ENCODE measurements at places on chromosomes 7 and 10.
A peak's percentile ranks its signal among the peaks of the same experiment; 100 is the strongest.

GRCh38 chr10:30562787-30563186 is 66.8 kb downstream of the LYZL2 start:
- DNase-seq, result no peak

GRCh38 chr10:17454161-17455014 is at the start of gene ST8SIA6:
Gene ST8SIA6 (minus strand): TSS chr10:17454595. CDS start chr10:17454255, 340 bp downstream.
- no peak for DNase-seq

DNA sequence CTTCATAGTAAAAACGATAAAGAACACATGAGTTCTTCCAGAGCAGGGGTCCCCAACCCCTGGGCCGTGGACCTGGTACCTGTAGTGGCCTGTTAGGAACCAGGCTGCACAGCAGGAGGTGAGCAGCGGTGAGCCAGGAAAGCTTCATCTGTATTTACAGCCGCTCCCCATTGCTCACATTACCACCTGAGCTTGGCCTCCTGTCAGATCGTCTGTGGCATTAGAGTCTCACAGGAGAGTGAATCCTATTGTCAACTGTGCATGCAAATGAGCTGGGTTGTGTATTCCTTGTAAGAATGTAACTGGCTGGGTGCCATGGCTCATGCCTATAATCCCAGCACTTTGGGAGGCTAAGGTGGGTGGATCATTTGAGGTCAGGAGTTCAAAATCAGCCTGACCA is 229.5 kb downstream of the CNTNAP2 start:
- no peak for DNase-seq

DNA sequence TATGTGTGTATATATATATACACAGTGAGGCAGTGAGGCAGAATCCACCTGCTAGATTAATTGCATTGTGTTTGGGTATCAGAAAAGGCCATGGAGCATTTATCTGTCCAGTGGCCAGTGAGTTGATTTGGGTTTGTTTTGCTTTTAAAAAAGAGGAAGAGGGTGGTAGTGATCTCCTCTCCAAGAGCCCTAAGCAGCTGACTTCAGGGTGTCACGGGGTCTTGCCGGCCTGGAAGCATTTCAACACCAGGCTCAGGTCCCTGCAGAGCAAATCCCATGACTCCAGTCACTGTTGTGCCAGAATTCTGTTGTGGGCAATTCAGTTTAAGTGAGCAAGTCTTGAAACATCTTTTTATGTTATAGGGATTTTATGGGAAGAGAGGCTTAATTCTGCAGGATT is 30.6 kb upstream of the GPNMB start:
- DNase-seq, result no peak

- DNase-seq, result no peak
Measured at GRCh38 chr10:95306318-95306650, 15.5 kb upstream of the PDLIM1 start.

DNA sequence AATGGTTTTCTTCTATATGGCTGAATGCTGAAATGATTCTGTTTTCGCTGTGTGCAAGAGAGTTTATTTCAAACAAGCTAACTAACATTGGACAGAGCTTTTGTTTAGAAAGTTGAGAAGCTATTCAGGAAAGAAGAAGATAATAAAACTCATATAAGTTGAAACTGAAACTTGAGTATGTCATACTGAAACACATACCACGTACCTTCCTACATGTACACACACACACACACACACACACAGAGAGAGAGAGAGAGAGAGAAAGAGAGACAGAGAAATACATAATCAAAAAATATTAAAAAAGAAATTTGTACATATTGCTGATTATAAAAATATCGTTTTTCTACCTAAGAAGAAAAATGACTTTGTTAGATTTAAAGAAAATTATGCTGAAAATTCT is 561.9 kb upstream of the KCND2 start:
- DNase-seq, result no peak

- peak; percentile 45 for DNase-seq
Measured at GRCh38 chr7:130942211-130942964, 208.4 kb upstream of the KLF14 start.

DNA sequence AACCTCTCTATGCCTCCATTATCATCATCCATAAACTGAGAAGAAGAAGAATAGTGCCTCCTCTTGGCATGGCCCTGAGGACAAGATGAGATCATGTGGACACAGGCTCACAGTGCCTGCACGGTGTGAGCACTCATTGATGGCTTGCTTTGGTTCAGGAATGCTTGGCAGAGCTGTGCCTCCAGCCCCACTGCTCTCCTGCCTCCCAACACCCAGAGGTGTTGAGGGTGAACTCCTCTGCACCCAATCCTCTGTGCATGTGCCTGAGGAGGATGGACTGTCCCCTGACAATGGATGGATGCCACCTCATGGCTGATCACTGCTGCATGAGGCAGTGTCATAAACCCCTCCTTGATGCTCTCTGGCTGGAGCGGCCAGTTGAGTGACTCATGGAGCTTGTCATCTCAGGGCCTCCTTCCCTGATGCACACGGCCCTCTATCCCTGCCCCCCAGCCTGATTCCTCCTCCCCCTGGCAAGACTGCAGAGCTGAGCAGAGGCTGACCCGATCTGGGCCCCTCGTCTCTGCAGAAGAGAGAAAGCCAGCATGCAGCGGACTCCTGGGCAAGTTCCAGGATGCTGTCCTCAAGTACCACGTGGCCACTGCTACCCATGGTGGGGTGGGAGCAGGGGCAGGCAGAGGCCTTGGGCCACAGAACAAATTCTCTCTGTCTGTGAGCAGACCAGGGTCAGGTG is 136.3 kb downstream of the KCNMA1 start:
- no peak for DNase-seq

DNA sequence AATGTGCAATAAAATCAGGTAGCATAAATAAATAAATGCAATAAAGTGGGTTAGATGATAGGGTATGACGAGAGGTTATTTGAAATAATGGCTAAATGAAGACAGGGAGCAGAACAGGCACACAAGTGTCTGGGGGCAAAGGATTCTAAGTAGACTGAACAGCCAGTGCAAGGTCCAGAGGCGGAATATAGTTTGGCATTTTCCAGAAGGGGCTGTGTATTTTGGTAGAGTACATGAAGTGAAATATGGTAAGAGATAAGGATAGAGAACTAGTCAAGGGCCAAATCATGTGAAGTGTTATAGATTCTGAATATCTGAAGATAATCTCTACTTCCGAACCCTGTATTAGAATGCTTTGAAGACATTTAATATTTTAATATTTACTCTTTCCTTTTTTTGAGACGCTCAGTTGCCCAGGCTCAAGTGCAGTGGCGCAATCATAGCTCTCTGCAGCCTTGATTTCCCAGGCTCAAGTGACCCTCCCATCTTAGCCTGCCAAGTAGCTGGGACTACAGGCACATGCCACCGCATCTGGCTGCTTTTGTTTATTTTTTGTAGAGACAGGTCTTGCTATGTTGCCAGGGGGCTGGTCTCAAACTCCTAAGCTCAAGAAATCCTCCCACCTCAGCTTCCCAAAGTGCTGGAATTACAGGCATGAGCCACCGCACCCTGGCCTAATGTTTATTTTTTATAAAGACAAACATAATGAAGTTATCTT is 44.4 kb upstream of the CD36 start:
- DNase-seq, result no peak

DNA sequence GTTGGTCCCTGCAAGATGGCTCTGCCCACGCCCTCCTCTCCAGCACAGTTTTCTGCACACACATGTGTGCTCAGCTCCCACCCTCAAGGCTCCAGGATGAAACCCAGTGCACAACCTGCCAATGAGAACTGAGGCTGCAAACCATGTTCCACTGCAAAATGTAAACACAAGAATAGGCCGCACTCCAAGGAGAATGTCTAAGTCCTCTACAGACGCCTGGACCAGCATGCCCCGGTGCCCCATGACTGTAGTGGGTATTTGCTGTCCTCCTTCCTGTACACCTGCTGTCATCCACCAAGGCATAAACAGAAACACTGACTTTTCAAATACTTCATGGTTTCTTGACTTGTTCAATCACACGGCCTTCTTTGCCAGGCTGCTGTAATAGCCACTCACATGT is 72.6 kb downstream of the COBL start:
- no peak for DNase-seq

DNA sequence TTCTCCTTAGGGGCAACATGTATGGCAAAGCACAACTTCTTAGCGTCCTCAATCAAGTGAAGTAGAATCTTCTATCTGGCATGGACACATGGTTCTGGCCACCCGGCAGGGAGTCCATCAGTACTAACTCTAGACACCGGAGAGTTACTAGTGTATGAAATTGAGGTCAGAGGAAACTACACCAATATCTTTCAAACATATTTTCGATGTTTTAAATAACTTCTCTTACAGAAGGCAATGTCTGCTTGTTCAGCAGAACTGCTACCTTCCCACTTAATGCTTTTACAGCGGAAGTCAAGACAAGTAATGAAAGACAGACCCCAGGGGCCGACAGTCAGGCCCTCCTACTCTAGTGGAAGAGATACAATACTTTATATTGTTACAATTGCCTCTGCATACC is 89.9 kb downstream of the RNF216 start:
- DNase-seq, result no peak

- no peak for DNase-seq
Measured at GRCh38 chr10:14844948-14845347, 6.8 kb downstream of the HSPA14 start.

DNA sequence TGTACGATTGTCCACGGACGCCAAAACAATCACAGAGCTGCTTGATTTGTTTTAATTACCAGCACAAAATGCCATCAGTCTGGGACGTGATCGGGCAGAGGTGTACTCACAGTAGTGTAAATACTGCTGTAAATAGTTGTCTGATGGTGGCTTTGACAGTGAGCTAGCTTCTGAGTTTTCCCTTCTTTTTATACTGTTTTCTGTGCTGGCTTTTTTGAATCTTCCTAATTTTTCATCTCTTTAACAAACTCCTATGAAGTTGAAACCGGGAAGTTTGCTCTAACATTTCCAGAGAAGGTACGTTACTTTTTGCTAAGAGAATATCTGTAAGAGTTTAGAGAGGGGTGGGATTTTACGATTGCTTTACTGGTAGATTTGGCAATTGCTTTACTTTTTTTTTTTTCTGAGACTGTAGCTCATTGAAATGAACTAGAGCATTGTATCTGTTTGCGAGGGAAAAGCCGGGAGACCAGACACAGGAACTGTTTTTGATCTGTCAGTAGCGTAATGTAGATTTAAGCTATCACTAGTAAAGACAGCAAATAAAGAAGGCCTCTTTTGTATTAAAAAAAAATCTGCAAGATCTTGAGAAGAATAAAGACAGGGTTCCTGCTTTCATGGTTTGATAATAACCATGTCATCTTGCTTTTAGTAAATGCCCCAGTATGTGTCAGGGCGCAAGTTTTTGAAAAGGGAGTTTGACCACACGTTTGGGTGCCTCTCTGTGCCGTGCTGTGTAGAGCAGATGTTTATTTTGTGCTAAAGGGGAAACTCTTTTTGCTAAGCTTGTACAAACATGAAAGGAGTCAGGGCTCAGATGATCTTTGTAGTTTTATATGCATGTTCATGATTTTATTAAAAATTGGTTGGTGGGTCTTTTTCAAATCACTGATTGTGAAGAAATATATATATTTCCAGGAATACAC is 712 bp downstream of the FOXP2 start:
- no peak for DNase-seq

DNA sequence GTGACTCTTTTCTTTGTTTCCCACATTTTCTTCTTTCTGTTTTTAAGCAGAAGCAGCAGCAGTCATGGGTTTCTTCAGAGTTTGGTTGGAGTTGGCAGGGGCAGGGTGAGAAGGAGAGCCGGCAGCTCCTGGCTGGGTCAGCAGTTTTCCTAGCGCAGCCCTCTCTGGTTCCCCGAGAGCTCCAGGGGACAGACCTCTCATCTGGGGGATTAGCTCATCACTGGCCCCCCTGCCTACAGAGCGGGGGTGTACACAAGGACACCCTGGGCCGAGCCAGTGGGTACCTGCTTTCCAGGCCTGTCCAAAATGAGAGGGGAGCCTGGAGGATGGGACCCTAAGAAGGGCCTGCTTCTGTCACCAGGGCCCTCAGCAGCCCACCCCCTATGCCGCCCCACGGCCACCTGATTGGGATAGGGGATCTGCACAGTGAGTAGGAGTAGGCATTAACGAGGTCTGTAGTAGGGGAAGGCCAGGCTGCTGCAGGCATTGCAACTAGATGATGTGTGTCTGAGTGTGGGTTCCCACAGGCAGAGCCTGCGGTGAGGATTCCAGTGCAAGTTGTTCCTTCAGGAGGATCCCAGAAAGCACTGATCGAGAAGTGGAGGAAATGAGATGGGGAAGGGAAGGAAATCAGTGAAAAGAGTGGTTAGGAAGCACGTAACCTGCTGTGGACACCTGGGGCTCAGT is 122.9 kb upstream of the PPIF start:
- DNase-seq, result no peak

GRCh38 chr10:4427532-4427931 is 398.5 kb upstream of the AKR1E2 start:
- DNase-seq, result no peak

DNA sequence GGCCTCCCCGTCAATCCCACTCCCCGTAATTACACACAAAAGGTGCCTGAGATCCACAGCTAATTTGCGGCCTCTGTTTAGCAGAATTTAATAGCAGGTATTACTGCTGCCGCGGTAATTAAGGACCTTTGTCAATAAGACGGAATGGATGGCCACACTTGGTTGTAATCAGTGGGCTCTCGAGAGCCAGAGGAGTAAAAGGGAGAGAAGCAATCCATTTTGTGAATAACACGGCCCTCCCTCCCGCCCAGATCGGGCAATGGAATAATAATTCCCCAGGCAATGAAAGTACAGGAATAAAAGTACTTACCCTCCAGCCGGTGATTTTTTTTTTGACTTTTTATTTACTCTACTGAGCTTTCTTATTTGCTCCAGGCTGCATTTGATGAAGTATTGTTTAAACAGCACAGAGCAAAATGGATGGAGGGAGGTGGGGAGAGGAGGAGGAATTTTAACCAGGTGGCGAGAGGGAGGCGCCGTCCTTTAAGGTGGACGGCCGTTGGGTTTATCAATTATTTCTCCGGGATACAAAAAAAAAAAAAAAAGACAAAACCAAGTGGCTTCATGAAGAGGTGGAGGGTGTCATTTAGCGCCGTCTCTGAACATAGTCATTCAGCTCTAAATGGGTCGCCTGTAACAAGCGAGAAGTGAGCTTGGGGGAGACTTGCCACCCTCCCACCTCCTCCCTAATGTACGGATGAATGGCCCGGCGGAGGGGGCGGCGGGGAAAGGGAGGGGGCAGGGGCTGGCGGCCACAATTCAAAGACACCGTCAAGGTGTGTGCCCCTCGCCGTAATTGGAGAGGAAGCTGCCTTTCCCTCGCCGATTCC is 120.3 kb downstream of the BUB3 start:
- DNase-seq, result no peak

GRCh38 chr7:139725077-139725476 is 52.7 kb downstream of the HIPK2 start:
- no peak for DNase-seq

GRCh38 chr7:127504715-127505114 is 80.7 kb downstream of the GCC1 start:
- no peak for DNase-seq

DNA sequence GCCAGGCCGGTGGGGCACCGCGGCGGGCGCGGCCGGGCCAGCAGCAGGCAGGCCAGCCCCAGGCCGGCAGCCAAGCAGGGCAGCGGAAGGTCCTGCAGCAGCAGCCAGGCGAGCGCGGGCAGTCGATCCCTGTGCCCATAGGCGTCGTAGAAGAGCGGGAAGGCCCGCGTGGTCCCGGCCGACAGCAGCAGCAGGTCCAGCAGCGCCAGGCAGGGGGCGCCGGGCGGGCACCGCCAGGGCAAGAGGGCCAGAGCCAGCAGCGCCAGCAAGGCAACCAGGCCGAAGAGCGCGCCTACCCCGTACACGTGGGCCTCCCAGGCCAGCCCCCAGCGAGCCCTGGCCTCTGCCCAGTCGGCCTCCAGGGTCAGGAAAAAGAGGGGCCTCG is 8.4 kb upstream of the RBM28 start:
- DNase-seq, result no peak
